ENCODE measurements at places on chromosomes 16 and 17.

GRCh38 chr17:39634384-39634871, 2.5 kb upstream of the STARD3 start:
- no peak for DNase-seq

- peak; percentile 35 for DNase-seq
These were observed 26.9 kb upstream of the ZNF750 start for GRCh38 chr17:82866590-82867191.

DNA sequence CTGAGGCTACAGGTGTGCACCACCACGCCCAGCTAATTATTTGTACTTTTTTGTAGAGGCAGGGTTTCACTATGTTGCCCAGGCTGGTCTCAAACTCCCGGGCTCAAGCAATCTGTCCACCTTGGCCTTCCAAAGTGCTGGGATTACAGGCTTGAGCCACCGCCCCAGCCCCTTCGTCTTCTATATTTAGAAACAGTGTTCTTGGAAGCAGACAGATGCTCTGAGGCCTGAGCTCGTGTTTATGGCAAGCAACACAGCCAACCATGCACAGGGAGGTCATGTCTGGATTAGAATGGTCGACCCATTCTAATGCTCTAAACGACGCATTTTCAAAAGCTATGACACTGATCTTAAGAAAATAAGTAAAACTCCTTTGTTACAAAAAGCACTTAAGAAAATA, 16.6 kb downstream of the TMEM204 start:
- no peak for DNase-seq

- DNase-seq, result no peak
These were observed 147.7 kb downstream of the BCAS3 start for GRCh38 chr17:60825351-60825750.

DNA sequence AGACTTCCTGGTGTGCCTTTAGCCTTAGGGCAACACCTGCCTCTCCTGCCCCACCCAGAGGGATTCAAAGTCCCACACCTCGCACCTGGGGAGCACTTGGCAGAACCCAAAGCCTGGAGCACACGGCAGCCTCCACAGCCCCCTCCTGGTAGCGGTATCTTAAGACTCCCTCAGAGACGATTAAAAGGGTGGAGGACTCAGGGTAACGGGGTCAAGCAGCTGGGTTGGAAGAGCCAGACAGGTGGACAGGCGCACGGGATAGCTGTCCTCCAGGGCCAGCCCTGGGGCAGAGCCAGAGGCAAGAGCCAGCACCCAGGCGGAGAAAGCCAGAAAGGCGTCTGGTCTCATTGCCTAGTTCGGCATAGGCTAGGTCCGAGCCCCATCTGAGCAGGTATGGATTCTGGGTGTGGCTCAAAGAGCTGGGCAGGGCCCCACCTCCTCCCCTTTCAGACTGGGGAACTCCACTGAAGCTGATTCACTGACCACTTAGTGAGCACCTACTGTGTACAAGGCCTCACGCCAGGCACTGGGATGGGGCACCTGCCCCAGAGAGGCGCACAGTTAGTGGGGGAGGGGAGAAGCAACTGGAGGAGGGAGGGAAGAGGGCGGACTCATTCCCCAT, 55.0 kb upstream of the MEAK7 start:
- no peak for DNase-seq

DNA sequence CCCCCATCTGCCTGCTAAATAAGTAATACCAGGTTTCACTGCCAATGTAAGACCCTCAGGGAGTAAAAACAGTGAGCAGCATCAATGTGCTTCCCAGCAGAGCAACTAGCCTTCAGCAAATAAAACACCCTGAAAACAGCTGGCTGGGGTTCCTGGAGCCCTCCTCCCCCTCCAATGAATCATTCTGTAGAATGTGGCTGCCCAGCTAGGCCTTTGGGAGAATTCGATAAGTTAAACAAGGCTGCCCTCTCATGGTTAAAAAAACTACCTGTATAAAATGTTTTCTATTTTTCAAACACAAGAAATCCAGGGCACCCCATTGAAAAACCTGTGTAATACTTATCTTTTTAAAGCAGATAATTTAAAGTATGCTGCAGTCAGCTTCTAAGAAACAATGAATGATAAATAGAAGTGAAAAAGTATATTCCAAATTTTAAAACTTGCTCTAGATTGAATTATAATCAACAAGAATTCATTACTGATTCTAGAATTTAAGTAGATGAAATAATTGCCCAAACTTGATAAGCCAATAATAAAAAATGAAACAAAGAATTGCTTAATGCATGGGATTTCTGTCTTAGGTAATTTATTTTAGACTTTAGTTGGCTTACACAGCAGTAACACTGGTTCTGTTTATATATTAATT, 9.4 kb upstream of the TOM1L1 start:
- DNase-seq, result peak; percentile 51

DNA sequence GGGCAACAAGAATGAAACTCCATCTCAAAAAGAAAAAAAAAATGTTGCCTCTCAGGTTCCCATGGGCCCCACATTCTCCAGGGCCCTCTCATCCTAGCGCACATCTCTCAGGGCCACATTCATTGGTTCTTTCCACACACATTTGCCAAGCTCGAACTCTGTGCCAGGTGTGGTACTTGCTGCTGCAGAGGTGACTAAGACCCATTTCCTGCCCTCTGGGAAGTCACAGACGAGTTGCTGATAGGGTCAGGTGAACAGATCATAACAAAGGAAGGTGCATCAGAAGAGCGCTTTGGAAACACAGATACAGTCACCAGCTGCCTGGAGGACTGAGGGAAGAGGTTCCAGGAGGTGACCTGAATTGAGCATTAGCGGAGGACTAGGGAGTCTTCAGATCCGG, 1.0 kb downstream of the GSDMA start:
- DNase-seq, result no peak
